ENCODE measurements at places on chromosomes 1 and 21.

- DNase-seq: no peak
These were observed 714 bp downstream of the DFFA start for GRCh38 chr1:10471411-10472219.

DNA sequence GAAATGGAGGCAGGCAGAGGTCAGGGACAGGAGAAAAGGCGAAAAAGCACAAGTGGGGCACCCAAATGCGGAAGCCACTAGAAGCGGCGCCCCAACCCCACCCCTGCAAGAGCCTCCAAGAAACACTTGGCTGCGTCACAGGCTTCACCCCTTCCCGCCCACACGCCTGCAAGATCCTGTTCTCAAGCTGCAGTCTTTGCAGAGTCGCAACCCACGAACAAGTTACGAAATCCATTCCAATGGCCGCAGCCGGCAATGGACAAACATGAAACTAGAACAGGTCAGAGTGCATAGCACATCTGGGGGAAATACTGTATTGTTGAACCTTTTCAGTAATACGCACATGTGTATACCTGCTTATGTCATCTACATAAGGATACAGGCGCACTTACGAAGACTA is 103.6 kb downstream of the PSMG1 start:
- no peak for DNase-seq

DNA sequence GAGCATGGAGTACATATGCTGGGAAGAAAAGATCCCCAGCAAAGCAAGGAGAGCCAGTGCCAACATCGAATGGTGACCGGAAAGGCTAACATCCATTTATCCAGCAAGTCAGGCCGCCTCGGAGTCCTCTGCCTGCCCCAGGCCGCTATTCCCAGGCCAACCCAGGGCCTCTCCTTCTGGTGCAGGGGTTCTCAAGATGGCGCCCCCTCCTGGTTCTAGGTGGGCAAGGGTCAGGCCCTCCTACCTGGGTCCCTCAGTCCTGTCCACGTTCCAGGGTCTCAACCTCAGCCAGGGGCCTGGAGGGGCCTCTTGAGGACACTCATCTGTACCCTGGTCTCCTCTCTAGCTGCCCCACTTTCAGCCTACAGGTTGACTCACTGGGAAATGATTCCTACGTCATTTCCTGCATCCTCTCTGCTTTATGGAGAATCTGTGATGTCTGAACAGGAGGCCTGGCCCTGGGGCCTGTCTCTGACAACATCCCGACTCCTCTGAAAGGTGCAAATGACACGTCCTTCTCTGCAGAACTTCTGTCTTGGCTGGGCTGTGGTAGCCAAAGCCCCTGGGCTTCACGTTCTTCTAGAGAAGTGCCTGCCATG is 145.3 kb downstream of the PSMG1 start:
- DNase-seq: no peak

DNA sequence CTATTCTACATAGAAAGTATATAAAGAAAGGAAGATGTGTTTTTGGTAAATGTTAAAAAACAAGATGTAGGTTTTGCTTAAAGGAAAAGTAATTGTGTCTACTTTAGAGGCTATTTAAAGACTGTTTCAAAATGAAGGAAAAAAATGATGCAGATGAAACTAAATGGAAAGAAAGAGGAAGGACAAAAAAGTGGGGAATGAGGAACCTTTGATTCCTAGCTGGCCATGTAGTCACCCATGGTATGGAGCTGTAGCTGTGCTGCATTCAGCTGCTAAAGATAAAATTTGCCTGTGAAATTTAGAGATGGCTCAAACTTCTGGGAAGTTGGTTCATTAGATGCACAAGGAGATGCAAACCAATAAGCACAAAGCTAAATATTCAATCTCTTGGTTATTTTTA is 86.8 kb upstream of the SERBP1 start:
- no peak for DNase-seq

DNA sequence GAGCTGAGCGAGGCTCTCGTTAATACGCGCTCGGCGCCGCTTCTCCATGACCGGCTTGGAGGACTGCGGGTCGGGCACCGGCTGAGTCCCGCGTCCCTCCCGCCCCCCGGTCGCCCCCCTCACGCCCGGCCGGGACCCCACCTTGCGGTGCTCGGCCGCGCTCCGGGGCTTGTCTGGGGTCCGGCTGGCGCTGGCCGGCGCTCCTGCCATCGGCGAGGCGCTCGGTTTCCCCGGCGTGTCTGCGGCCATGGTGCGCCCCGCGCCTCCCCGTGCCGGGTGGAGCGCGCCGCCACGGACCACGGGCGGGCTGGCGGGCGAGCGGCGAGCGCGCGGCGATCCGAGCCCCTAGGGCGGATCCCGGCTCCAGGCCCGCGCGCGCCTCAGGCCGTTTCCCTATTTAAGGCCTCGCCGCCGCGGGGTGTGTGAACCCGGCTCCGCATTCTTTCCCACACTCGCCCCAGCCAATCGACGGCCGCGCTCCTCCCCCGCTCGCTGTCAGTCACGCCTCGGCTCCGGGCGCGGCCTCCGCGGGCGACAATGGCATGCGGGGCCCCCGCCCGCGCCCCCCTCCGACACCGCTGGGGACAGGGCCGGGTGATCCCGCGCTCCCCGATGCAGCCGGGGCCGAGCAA is at the start of gene HES4:
HES4 (minus strand) TSS at position 373 of the 632 bp plus-strand sequence; CDS start at position 249, 124 bp downstream.
- peak; percentile 94 for DNase-seq

GRCh38 chr1:95169548-95169947 is 52.4 kb downstream of the TLCD4 start:
- peak; percentile 55 for DNase-seq

- DNase-seq: peak; percentile 56
These were observed 27.4 kb downstream of the DTL start for GRCh38 chr1:212062832-212063438.

Measured in SW480 (cell line).